ENCODE measurements at places on chromosomes 2 and 18.

- DNase-seq: no peak
These were observed 42.3 kb upstream of the STAT1 start for GRCh38 chr2:191056228-191056627.

GRCh38 chr2:212484563-212485080 is 54.0 kb downstream of the ERBB4 start:
- DNase-seq: no peak

- DNase-seq: no peak
These were observed 126.5 kb downstream of the INO80D start for GRCh38 chr2:205959521-205959920.

GRCh38 chr2:171852366-171852888 is 41.6 kb downstream of the SLC25A12 start:
- DNase-seq: no peak

- no peak for DNase-seq
These were observed 37.4 kb downstream of the NCK2 start for GRCh38 chr2:105782123-105782522.

GRCh38 chr2:3465844-3466481 is 53.4 kb downstream of the ADI1 start:
- no peak for DNase-seq

DNA sequence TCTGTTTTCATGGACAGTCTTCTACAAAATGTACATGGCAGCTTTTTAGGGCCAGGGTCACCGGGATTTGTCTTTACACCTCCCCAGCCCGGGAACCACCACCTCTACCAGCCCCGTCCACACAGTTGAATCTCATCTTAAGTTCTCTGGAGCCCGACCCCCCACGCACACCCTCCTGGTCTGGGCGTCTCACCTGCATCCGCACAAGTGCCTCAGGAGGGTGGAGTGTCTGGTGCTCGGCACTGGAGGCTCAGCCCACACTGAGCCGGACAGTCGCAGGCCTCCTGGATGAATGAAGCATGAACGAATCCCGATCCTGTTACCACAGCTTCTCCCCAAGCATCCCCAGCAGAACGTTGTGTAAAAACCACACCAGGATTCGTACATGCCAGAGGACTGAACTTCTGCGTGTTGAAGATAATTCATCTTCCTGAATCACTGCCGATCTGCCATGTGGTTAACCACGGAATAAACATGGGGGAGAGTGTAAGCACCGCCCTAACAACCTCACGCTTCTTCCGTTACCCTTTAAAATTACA is 162.0 kb downstream of the RTP5 start:
- DNase-seq: peak; percentile 25

- no peak for DNase-seq
These were observed 69.2 kb downstream of the RNF144A start for GRCh38 chr2:6986301-6986911.

DNA sequence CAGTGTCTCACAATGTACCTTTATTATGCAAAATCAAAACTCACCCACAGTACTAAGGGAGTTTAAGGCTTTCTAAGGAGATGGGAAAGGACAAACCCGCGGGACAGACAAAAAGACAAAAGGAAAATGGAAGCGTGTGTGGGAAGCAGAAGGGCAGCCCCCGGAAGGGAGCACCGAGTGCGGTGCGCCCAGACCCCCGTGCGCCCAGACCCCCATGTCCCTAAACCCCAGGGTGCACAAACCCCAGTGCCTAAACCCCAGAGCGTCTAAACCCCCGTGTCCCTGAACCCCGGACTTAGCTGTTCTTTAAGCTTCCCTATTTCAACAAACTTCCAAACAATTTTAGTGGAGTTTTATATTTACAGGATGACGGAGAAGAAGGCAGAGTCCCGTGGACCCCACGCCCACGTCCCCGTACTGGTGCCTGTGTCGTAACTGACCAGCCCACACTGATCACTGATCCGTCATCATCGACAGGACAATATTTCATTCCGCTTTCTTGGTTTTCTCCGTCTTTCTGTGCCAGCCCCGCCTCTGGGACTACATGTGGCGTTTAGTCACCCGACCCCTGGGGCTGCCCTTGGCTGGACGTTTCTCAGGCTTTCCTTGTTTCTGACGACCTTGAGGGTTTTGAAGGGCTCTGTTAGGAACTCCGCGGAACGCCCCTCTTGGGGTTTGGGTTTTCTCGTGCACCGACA is 76.9 kb downstream of the RTP5 start:
- DNase-seq: no peak

- no peak for DNase-seq
These were observed 82.1 kb downstream of the HS6ST1 start for GRCh38 chr2:128236491-128237035.

Data from stimulated activated CD4-positive, alpha-beta T cell treated with anti-CD3 and anti-CD28 coated beads, Interleukin-2, amount 100 ng/mL, for 24 hours (primary cell).